Small intestine (tissue), 16 donors: ENCODE measurements at places on chromosomes 3 and 15. TPM values are rescaled to one million over a fixed set of nuclear protein-coding genes. Genes with fewer than 3 reads are reported as not detected.

GRCh38 chr3:180280555-180280954, 243.8 kb upstream of the PEX5L start:
- DNase-seq, result no peak

DNA sequence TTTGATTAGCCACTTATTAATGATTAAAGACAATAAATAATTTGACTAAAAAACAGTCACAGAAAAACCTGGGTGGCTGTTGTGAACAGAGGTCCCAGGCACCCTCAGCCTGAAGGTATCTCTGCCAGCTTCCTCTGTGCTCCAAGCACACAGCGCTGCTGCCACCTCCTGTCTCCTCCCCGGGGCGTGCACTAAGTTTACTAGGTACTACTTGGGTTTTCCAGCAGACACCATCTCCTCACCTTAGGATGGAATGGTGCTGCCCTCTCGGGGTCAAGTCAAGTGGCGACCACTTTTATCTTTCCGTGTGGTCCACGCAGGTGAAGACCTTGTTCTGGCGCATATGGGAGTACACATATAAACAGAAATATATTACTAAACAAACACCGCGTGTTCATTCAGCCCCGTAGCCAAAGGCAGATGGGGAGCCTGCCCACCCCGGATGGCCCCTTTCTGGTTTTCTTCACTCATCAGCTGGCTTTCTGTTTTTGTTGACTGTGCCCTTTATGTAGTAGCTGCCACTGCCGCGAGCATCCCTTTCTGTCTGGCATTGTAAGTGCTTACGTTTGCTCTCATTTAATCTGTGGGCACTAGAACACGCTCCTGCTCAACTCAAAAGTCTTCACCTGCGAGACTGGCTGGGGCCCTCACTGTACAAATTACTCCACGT, 128.0 kb downstream of the LRIG1 start:
- DNase-seq, result peak; percentile 56

- no peak for DNase-seq
Observed at GRCh38 chr3:150545419-150546225, 674 bp downstream of the SERP1 start.

DNA sequence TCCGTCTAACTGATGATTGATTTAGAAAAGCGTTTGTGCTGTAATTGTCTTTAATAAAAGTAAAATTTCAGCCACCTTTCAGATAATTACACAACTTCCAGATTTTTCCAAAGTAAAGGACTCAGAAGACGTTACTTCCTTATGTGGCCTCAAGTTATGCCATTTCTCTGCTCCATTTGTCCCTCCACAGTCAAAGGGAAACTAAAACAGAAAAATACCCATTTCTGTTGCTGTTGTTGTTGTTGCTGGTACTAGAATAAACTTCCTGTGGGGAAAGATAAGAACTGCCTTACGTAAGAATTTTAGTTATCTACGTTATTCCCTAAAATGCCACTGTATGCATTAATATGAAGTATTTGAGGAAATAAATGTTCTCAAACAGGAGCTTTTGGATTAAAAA, 153.9 kb downstream of the P3H2 start:
- no peak for DNase-seq

DNA sequence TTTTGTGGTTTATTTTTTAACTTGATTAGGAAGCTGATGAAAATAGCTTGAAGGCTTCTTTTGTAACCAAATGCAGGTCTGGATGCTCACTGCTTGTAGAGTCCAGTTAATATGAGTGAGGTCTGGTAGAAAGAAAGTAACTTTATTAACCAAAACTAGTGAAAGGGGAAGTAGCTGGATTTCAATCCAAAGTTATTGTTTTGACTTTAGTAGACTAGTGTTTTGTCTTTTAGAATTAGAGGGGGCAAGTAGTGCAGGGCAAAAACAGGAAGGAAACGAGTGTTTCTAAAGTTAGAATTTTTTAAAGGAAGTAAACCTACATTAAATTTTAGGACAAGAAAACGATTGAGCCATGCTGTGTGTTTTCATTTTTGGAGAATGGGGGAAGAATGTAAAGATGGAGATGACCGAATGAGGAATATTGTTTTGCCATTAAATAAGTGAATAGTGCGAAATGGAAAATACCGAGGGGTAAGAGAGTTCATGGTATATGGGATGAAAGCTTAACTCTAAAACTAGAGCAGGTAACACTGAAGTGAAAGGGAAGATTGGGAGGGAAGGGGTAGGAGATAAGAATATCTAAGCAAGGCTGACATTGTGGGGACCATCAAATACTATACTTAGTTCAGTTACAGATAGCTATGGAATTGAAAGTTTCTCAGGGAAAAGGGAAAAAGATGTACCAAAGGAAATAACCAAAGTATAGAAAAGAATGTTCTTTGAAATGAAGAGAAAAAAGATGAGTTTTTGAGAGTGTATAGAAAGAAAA, 40.0 kb downstream of the USP3 start:
- DNase-seq, result no peak

DNA sequence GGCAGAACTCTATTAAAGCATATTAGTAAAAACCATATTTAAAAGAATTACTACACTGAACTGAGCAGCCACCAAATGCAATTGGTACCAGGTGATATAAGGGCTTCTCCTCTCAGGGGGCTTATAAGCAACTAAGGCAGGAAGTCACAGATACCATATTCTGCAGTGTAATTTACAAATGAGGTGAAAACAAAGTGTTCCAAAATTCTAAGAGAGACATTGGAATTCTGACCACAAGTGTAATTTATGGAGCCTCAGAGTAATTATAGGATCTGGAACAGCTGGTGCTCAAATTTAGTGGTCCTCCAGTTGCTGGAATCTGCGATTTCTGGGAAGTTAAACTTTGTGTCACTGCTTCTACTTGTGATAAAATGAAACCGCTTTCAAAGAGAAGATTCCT, 3.1 kb upstream of the NR1I2 start:
- no peak for DNase-seq

DNA sequence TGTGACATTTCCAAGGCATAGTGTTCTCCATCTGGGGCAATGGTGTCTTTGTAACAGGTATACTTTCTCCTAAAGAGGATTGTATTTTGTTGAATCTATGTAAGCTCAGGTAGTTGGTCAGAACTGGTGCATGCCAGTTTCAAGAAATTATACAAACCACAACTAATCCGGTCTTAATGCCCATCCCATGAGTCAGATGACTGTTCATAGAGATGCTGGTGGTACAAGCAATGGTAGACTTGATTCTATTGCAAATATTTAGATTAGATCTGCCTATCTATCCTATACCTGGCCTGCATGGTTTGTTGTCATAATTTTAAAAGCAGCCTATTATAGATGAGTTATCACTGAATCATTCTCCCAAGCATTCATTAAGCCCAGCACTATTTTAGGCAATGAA, 43.5 kb downstream of the ATP13A5 start:
- no peak for DNase-seq

- no peak for DNase-seq
Observed at GRCh38 chr3:166104938-166105337, 267.7 kb upstream of the BCHE start.

- DNase-seq, result no peak
Observed at GRCh38 chr3:123805504-123805903, 78.6 kb downstream of the MYLK start.

DNA sequence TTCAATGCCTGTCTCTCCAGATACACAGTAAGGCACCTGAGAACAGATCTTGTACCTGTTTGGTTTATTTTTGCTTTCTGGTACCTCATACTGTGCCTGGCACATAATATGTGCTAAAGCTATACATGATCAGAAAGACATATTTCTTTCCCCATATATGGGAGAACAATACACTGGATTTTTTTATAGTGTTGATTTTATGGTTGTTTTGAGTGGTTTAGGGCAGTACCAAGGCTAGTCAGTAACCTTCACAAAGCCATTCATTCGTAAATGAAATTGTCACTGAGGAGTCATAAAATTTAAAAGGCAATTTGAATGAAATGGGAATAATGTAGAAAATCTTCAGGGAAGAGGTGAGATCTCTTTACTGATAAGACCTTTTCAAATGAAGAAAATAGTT, 810.2 kb downstream of the TUSC7 start:
- DNase-seq, result no peak

TFRC gene
- 64.7 TPM for polyA plus RNA-seq

OCA2 gene
- polyA plus RNA-seq, result not detected

NPAP1 gene
- polyA plus RNA-seq, result not detected

HYAL1 gene
- polyA plus RNA-seq, result 4.5 TPM

LTF gene
- 2.2 TPM for polyA plus RNA-seq

GPX1 gene
- 183 TPM for polyA plus RNA-seq

CPB1 gene
- 0.07 TPM for polyA plus RNA-seq

PRSS50 gene
- polyA plus RNA-seq, result 0.01 TPM

SUSD5 gene
- 0.21 TPM for polyA plus RNA-seq
